ENCODE measurements at places on chromosomes 5 and 9.

- DNase-seq = no peak
Measured at GRCh38 chr9:106797299-106797698, 65.7 kb upstream of the ZNF462 start.

DNA sequence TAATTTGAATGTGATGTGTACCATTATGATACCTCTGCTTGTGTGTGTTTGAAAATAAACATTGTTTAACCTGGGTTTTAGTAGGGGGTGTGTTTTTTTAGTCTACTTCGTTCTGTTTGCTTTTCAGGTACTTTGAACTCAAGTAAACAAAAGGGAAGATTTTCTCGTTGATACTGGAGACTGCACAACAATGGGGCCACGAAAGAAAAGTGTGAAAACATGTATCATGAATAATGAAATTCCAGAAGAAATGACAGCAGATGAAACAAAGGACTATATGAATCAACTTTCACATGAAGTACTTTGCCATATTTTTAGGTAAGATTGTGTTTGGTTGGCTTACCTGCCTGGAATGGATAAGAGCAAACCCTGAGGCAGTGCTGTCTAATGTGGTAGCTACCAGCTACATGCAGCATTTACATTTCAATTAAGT lies 10.8 kb downstream of the FBXO38 start:
- DNase-seq = no peak

- no peak for DNase-seq
Measured at GRCh38 chr5:100840370-100840769, 62.7 kb downstream of the ST8SIA4 start.

DNA sequence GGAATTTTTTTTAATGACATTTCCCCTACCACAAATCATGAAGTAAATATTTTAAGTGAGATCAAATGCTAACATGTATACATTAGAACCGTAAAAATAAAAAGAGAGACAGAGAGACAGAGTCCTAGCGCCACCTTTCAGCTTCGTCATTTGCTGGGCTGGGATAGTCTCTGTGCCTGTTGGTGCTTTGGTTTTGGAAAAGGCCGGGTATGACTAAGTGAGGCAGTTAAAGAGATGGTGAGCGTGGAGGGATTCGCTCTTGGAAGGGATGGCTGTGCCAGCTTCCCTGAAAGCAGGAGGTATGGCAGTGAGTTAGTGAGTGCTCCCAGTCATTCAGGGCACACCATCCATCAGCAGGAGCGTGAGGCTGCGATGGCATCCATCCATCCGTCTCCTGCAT lies 729.6 kb upstream of the WWC1 start:
- DNase-seq = no peak

- DNase-seq = no peak
Measured at GRCh38 chr9:86072394-86072877, 26.9 kb downstream of the GOLM1 start.

DNA sequence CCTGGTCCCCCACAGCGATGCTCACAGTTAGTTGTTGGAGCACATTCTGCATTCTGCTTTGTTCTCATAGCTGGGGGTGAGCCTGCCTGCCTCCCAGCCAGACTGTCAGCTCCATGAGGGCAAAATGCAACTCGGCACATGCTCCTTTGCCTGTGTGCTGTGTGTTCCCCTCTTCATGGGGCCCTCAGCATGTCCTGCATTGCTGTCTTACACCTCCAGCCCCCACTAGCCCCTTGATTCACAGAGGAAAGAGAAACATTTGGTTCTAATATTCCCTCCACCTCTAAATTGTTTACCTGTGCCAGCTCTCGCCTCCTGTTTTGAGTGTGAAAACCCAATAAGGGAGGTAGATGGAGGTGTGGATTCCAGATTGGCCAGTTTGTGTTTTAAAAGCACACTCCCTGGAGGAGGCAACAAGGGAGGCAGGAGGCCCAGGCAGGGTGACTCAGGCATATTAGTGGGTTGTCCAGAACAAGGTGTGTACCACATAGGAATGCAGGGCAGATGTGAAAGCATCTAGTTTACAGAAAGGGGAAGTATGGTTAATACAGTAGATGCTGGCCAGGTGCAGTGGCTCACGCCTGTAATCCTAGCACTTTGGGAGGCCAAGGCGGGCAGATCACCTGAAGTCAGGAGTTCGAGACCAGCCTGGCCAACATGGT lies 224.6 kb downstream of the AGTPBP1 start:
- DNase-seq = no peak

DNA sequence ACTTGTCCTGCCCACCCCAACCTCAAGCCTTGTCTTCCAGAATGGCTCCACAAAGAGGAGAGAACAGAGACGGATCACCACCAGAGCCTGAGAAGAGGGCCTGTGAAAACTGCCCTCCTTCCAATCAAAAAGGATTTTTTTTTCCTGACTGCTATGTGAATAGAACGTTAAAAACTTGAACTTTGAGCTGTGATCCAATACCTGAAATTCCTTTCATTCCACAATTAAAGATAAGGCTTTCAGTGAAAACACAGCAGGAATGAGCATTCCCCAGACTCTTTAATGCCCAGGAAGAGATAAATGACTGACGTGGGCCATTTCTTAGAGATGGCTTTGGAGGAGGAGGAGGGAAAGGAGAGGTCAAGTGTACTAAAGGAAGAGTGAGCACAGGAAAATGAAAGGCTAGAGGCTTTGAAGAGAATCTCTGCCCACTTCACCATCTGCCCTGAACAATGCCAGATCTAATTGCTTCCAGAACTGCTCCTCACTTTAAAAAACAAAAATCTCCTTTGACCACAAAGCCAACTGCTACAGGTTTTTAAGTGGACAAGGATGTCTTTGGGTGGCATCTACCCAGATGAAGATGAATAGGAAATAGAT lies 177.9 kb upstream of the MAP3K1 start:
- no peak for DNase-seq

DNA sequence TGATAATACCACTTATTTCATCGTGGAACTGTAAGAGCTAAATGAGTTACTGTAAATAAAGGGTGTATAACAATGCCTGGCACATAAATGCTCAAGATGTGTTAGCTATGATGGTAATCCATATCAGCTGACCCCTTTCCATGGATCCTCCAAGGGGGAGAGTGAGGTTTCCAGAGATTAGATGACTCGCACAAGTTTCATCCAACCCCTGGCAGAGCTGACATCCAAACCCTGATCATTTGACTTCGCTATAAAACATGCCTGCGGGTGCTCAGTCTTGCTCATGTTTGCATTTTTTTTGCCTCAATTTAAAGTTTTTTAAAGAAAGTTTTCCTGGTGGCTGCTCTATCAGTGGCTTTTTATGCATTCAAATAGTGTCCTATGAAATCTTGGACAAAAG lies 145.7 kb upstream of the SMIM23 start:
- no peak for DNase-seq

DNA sequence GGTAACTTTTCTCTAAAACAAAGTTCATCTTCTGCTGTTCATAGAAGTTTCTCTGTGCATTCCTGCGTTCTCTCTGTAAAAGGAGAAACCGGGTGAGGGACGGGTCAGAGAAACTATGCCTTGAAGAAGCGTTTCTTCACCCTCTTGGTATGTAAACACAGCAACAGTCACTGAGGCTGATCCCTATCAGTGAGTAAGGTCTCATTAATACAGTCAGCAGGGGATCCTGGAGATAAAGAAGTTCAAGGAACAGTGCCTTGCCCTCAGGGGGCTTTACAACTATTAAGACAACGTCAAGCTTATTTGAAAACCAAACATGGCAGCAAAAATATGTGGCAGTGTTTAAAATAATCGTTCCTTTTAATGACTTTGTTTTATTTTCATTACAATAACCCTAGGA lies 202.9 kb upstream of the IL12B start:
- no peak for DNase-seq

GRCh38 chr5:113806904-113807303 lies 293.4 kb downstream of the YTHDC2 start:
- DNase-seq = no peak

DNA sequence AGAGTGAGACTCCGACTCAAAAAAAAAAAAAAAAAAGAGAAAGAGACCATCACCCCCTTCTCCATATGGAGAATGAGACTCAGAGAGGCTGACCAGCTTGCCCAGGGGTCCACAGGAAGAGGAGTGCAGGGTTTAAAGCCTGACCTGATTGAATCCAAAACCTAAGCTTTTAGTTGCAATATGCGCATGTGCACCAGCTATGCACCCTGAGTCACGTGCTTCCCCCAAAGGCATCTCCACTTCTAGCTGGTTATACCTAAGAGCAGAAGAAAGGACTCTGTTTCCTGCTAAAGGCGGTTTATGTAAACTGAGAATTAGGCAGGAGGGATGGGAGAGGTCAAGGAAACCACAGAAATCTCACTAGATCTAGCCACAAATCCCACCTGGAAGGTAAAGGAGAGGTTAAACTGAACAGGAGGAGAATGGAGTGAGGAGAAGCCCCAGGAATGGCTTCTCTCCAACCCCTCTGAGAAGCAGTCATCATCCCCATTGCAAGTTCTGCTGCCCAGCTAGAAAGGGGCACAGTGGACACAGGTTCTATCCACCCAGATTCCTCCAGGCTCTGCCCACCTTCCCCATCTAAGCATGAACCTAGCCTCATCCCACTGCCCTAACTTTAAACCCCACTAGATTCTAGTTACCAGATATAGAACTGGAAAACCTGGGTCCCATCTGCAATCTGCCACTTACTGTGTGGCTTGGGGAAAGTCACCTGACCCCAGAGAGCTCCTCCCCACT lies 171.3 kb downstream of the ACTL7B start:
- no peak for DNase-seq

GRCh38 chr9:16602494-16602893 lies 268.0 kb downstream of the BNC2 start:
- DNase-seq = no peak
